ENCODE measurements at places on chromosomes 3 and 15.

DNA sequence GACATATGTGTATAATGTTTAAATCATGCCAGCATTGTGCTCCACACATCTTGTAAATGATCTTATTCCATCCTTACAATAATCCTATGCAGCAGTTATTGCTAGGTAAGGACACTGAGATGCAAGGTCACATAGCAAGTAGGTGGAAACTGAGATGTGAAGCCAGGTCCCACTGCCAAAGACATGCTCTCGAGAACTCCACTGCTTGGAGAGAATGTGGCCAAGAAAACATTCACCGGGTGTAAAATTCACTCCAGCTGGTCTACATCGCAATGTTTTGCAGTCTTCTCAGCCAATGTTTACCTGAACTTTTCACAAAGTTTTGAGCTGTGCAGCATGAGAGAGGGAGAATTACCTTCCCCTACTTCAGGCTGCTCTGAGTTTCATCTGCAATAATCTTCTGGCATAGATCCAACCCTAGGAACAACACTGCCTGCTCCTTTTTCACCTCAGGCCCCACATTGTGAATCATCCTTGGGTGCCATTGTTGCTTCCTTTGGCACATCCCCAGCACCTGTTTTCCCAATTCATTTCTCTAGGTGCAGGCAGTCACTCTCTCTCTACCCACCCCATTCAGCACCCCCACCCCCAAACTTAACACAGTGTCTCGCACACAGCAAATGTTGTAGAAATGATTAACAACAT, 53.5 kb upstream of the PRTG start:
- DNase-seq, result no peak

- no peak for DNase-seq
These were observed 149.7 kb downstream of the KLF13 start for GRCh38 chr15:31476236-31476810.

DNA sequence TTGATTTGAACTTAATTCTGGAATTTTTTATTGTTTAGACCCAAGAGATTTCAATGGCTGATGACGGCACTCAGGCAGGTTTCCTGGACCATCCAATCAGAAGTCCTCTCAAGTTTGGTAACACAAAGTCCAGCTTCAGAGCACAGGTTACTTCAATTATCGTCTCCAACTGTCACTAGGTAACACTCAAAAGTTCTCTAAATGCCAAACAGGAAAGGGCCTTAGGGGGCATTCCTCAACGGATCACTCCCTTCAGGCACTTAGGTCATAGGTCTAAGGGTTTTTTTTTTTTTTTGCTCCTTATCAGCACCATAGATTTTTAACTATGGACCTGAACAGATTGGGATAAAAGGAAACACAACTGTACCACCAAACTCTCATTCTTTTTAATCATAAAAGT, 85.8 kb downstream of the MEIS2 start:
- DNase-seq, result no peak

- DNase-seq, result no peak
These were observed 54.5 kb downstream of the ATR start for GRCh38 chr3:142523921-142524566.

DNA sequence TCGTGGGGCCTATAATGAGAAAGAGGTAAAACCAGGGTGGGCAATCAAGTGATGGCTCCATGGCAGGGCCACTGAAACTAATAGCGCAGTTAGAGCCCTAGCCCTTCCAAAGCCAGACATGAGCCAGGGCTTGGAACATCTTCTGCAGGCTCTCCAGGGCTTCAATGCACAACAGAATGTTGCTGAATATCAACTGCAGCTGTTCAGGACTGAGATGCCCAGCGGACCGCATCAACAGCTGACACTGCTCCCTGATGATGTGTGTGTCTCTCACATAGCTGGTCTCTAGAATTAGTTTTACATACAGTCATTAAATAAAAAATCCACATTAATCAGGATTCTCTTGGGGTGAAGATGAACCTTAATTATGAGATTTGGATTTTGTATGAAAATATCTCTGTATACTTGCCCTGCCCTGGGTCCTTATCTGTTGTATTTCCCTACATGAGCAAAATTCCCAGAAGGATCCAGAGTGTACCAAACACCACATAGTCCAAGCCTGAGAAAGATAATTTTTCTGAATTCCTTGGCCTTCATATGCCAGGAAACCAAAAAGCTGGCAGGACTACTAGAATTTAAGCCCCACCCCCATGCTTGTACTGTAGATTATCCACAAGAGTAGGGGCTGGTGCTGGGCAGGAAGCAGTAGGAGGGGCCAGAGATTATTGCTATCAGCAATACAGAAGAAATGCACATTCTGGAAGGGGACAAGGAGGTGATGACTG, 7.7 kb upstream of the GOLGB1 start:
- DNase-seq, result no peak

DNA sequence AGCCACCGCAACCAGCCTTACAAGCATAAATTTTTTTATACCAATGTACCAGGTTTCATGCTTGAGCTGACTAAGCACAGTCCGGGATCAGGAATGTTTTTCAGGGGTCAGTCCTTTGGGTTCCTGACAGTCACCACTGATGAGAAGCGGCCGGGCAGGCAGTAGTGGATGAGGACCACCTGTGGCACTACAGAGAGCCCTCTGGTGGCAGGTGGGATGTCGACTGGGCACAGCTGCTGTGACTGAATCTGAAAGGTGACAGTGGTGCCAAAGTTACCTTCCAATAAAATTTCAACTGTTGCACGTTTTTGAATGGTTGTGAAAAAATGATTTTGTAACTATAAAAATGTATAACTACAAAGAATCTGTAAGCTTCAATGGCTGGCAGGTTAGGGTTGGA, 34.0 kb downstream of the TPRA1 start:
- no peak for DNase-seq

DNA sequence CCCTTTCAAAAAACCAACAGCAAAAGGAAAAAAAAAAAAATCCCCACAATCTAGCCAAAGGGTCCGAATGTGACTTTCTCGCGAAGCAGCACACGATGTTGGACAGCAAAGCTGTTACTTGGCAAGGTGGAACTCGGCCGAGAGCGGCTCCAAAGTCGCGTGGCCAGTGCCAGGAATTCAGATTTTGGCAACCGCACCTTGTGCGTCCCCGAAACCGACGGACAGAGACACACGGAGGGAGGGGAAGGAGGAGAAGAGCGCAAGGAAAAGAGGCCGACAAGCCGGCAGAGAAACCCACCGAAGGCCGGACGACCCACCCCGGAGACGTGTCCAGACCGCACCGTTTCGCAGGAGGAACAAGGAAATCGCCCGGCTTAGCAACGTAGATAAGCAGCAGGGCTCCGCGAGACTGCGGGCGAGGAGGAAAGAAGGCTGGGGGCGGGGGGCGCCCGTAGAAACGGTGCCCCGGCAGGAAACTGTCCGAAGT, 517.3 kb downstream of the MECOM start:
- DNase-seq, result no peak

DNA sequence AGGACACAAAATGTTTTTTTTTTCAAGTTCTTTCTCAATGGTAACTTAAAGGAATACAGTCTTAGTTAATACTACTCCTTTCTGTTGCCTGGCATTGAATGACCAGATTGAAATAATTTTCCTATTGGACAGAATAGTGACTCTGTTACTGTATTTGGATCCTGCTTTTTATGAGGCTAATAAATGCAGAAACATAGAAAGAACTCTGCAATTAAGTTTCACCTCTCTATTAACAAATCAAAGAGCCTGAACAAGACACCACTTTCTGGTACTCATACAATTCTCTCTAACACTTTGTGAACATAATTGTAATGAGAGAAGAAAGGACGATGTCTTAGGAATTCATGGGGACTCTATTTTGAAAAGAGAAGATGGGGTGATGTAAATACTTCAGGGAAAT, 308.4 kb upstream of the ROBO2 start:
- no peak for DNase-seq

DNA sequence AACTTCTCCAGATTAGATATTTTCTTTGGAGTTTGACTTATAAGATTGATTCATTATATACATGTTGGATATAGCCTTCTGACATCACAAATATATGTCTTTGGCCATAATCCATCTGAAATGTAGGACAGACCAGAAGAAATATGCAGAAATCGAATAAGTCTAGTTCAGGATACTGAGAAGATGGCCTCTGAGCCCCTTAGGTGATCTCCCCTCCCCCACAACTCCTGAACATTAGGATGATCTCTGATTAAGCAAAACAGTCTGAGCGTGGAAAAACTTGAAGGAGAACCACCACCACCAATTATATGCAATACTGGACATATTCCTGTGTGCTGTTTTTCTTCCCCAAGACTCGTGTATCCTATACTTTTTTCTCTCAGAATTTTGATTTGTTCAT, 3.2 kb downstream of the SETD5 start:
- no peak for DNase-seq

DNA sequence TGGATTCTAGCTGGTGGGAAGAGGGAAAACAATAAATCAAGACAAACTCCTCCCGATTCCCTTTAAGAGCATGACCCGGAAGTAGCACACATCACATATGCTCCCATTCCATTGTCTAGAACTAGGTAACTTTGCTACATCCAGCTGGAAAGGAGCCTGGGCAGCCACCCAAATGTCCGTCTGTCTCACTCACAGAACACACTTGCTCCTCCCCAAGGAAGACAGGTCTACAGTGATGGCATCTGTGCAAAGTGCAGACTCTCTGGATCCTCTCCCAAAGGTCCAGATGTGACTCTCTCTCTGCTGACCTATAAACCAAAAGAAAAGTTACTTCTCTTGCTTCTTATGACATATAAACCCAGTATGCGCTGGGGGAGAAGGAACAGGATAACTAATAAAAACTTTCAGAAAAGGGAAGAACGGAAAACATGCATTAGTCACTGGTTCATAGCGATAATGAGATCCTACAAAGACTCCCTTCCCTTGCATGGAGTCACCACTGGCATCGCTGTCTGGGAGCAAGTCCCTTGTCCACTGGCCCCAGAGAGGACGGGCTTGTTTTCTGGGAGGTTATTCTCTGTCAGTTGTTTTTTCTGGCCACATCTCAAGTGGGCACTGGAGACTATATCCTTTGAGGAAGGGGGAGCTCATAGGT, 29.8 kb upstream of the EPHB3 start:
- no peak for DNase-seq

DNA sequence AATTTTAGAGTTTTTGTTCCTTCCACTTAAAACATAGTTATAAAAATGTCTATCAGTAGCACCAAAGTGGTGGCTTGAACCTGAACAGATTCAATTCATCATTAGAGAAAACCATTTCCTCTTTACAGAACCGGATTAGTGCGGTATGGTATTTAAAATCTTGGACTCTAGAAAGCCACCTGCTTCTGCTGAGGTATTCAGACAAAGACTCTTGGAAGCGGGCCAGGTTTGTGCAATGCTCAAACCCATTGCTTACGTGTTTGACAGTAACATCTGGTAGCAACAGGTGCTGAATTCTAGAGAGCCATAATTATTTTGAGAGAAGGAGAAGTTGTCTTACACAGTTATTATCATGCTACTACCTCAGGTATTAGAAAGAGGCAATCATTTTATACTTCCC, 290.5 kb downstream of the NAALADL2 start:
- no peak for DNase-seq

DNA sequence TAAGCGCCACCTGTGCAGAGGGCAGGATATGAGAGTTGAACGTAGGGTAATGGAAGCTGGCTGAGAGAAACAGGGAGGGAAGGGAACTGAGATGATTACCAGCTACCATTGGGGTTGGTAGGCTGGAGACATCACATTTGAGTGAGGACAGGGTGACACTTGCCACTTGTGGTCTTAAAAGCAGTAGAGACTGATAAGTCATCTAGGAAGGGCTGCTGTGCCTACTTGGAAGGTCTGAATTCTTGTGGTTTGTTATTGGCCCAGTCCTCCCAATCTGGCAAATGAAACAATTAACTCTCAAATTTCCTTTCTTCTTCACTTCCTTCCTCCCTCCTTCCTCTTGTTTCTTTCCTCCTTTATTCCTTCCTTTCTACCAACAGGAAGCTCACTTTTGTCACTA, 46.8 kb downstream of the COL6A5 start:
- no peak for DNase-seq

DNA sequence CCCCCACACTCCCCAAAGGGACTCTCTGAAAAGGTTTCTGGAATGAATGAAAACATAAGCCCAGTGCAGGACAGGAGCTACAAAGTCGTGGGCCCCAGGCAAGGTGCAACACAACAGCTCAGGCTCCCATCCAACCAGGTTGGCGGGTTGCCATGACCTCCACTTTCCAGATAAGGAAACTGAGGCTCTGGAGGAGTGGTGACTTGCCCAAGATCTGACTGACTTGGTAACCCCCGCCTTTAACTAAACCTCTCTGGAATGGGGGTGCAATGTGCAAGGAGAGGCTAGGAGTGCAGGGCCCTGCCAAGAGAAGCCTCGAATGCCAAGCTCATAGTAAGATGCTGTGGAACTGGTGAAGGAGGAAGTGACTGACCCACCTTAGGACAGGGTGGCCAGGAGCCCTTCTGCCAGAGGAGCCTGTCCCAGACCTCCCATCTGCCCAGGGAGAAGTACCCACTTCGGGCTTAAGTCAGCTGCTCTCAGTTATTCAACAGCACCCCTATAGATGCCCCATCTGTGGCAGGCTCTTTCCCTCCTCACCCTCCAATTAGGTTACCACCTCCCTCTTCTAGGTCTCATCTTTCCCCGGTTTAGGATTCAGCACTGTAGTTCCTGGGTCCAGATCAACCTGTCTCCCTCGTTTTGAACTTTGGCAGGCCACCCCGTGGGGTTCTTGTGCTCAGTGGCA, 553 bp upstream of the TNNC1 start:
- DNase-seq, result no peak

DNA sequence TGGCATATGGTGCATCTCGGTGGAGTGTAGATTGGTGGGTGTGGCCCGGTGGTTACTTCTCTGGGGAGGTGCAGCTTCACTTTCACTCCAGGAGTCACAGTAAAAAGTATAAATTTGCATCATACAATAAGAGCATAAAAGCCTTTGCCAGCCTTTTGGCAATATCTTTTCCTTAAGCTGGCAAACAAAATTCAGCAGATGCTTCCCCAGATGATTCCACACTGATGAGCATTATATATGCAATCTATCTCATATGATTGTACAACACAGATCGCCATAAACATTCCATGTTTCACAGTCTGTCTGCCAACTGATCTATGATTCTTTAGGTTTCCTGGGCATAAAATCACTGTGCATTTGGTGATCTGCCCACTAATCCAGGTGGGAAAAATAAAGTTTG, 120.2 kb upstream of the ALCAM start:
- no peak for DNase-seq

DNA sequence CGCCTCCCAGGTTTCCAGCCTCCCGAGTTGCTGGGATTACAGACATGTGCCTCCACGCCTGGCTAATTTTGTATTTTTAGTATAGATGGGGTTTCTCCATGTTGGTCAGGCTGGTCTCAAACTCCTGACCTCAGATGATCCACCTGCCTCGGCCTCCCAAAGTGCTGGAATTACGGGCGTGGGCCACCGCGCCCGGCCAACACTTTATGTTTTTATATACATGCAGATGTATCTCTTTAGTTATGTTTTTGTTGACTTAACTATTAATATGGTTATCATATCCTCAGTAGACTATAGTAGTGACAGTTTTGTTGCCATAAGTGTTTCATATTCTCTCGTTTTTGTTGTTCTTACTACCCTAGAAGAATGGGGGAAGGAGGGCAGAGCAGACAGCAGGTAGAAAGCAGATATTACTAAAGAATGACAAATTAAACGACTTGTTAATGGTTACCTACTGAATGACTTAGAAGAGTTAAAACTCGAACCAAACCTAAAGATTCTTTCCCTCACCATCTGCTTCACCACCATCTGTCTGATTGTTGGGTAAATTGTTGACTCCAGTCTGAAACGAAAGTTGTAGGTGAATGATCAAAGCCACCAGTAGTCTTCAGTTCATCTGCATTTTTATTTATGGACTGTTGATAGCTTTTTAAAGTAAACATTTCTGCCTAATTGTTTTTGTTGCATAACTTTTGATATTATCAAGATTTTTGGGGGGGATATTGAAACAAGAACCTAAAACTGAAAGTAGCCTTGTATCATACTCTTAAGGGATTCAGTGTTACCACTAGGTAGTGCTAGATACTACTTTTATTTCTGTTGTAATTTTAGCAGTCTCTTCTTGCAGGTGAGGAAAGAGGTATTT, 89.3 kb downstream of the RASA2 start:
- DNase-seq, result no peak

All from activated T-cell treated with anti-CD3 and anti-CD28 coated beads for 1 hour (primary cell).